Neural crest cell (in vitro differentiated cells): ENCODE measurements at places on chromosomes 6 and 20.

DNA sequence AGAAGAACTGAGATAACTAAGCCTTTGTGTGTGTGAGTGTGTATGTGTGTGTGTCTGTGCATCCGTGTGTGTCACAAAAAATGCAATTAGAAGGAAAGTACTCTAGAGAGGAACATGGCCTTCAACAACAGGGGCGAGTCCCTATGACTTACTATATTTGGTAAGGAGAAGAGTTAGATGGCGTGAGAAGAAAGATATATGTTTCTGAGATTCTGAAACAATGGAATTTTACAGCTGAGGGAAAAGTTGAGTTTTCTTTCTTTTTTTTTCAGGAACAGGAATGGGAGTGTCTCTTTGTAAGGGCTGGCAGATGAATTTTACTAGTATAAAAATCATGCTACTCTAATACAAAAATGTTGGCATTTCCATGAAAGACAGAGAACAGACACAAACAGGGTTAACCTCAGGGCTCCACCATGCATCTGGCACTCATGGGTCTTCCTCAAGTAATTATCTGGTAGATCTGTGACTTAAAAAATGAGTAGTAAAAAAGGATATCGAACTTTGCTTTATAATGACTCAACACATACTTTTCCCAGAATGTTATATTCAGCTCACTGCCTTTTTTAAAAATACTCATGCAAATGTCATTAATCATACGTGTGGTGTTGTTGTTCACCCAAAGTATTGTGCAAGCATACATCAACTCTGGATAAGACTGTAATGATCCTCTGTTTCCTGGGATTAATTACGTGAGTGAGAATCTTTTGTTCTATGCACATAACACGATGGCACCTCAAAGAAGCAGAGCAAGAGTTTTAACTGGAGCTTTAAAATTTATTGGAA is 12.8 kb upstream of the SASH1 start:
- DNase-seq: no peak

GRCh38 chr6:70415247-70415646 is 1.9 kb downstream of the FAM135A start:
- DNase-seq: no peak

DNA sequence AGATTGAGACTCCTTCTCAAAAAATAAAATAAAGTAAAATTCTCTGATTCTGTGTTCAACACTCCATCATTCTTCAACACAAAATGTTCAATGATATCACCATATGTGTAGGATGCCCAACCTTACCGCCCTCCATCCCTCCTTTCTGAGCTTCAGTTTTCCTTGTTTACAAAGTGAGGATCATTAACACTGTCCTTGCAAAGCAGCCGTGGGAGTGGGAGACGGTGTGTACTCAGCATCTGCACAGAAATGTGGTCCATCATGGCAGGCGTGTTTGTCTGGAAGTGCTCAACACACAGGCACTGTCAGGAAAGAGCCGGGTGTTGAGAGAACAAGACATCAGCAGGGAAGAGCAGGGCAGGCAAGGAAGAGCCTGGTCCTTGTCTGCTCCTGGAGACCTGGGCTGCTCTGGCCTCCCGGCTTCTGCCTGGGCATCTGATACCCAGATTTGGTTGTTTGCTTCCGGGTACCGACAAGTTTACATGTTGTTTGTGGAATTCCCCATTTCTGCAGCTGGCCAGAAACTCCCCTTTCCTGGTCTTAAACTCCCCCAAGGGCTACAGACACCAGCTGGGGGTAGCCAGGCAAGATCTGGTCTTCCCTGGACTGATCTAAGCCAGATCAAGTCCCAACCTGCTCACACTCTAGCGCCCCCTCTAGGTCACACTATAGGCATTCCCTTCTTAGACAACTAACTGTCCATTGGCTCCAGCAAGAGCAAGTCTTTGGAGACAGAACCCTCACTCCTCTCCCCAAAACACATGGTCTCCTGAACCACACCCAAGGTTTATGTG is 26.7 kb upstream of the TTPAL start:
- DNase-seq: peak; percentile 11

DNA sequence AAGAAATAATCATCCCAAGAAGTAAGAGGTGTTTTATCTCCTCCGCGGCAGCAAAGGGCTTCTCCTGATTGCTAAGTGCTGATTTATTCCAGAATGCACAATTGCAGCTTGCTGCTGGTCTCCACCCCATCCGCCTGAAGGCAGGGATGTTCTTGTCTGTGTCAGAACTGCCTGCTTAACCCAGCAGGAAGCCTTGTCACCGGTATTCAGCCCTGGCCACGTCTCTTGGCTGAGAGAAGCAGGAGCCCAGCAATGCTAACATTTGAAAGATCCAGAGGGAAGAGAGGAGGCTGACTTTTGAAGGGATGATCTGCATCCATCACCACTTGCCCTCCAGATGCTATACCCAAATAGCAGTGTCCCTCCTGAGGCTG is 4.2 kb downstream of the SCML4 start:
- no peak for DNase-seq

GRCh38 chr6:83536034-83536646 is 23.8 kb downstream of the PRSS35 start:
- peak; percentile 57 for DNase-seq

DNA sequence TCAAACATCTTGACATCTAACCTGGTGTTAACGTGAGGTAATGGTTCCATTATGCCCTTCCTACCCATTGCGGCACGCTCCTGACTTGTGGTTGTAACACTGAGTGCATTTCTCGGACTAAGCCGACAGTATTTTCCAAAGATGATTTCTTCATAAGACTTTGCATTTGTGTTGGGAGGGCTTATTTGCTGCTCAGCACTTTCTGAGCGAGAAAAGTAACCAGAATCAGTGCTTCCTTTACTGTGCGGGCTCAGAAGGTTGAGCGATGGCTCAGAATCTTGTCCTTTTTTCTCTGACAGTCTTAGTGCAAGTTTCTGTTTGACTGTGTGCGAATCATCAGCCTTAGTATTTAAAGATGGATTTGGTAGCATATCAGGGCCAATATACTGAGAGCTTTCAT is 171.7 kb downstream of the HIVEP2 start:
- no peak for DNase-seq

DNA sequence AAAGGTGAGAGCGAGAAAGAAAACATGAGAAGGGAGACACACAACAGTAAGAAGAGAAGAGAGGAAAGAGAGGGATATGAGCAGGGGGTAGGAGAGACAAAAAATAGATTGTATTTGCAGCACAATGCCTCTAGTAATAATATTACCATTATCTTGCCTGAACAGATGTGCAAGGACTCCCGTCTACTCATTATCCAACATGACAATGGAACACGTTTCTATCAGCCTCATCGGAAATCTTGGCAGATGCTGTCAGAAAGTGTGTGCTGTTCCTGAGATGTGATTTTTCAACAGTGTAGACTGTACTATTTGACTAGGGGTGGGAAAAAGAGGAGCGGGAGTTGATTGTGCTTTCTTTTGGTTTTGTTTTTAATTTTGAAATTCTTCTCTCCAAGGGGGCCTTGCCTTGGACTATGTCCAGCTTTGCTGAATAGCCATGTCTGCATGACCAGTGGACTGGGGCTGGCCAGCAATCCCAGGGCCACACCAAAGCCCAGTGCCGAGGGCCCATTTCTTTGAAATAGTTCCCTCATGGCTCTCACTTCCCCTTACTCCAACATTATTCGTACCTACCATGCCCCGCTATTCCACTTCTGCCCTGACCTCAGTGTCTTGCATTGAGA is 11.3 kb upstream of the TRAM2 start:
- DNase-seq: no peak
